Fibroblast of skin of abdomen (primary cell): ENCODE measurements at places on chromosomes 16 and 17.

- no peak for DNase-seq
These were observed 29.5 kb downstream of the SRL start for GRCh38 chr16:4212211-4212933.

DNA sequence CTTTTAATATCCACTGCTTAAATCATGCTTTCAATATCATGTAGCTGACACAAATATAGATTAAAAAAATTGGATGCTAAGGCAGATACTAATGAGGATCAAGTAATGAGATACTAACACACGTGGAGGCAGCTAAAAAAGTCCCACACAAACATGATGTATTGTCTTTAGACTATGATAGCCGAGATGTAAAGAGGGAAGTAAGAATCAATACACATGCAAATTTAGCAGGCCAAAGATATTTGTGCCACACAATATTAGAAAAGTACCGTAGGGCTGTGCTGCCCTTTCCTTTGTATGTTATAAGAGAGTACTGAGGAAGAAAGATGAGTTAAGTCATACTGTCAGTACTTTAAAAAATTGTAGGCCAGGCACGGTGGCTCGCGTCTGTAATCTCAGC is 51.4 kb upstream of the STAC2 start:
- no peak for DNase-seq

- peak; percentile 49 for DNase-seq
These were observed 22.3 kb downstream of the ADGRG5 start for GRCh38 chr16:57564571-57565270.

GRCh38 chr17:79849953-79850352 is 10.7 kb upstream of the CBX4 start:
- DNase-seq = no peak

- DNase-seq = no peak
These were observed 181.6 kb downstream of the TMEM132E start for GRCh38 chr17:34760931-34761495.
